Progenitor cell of endocrine pancreas (in vitro differentiated cells): ENCODE measurements at places on chromosomes 12 and 14. TPM values are rescaled to one million over a fixed set of nuclear protein-coding genes. Genes with fewer than 3 reads are reported as not detected.

DNA sequence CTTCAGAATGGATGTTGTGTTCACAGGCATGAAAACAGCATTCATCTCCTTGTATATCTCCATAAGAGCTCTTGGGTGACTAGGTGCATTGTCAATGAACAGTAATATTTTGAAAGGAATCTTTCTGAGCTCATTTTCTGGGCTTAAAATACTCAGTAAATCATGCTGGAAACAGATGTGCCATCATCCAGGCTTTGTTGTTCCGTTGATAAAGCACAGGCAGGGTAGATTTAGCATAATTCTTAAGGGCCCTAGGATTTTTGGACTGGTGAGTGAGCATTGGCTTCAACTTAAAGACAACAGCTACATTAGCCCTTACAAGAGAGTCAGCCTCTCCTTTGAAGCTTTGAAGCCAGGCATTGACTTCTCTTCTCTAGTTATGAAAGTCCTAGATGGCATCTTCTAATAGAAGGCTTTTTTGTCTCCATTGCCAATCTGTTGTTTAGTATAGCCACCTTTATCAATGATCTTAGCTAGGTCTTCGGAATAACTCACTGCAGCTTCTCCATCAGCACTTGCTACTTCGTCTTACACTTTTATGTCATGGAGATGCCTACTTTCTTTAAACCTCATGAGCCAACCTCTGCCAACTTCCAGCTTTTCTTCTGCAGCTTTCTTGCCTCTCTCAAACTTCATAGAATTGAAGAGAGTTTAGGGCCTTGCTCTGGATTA is 79.6 kb upstream of the PSMA6 start:
- no peaks in the 10 kb centered on the region for H3K27me3 ChIP-seq
- no peak overlapping the region for H3K27ac ChIP-seq
- peaks cover 4% of the 10 kb centered on the region for H3K4me1 ChIP-seq
- H3K36me3 ChIP-seq: peaks cover 1% of the 10 kb centered on the region
- no peak overlapping the region for H3K4me3 ChIP-seq

Gene ANKRD52
- 60.3 and 64.3 TPM in 2 replicates for total RNA-seq

DNA sequence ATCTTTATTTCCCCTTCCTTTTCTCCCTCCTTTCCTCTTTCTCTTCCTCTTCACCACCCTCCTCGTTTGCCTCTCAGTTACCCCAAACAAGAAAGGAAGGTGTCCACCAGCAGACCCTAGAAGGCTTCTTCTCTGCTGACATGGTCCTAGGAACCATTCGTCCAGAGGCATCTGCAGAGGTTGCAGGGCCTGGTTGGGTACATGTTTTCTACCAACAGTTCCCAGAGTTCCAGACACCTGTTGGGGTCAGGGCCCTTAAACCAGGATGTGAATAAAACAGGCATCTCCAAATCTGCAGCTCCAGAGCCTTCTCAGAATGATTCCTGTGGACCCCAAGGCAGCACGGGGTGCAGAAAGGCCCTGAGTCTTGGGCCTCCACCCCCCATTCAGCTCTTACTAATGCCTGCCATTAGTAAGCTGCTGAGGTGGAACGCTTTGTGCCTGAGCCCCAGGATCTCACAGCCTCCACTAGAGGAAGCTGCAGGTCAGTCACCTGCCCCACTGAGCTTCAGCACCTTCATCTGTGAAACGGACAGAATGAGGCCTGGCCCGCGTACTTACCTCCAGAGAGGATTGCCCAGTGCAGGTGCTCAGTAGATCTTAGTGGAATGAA is 130.4 kb downstream of the DICER1 start:
- DNase-seq: no peak
- peaks cover 8% of the 10 kb centered on the region for H3K27me3 ChIP-seq
- peaks cover 2% of the 10 kb centered on the region for H3K36me3 ChIP-seq
- no peaks in the 10 kb centered on the region for H3K4me1 ChIP-seq
- H3K27ac ChIP-seq: no peak overlapping the region
- H3K4me3 ChIP-seq: no peak overlapping the region

Gene LARP4
- total RNA-seq: 58.5 and 64.2 TPM in 2 replicates

Gene UNC119B
- 62.5 and 66.6 TPM in 2 replicates for total RNA-seq

Gene KLRD1
- 0.20 and 0.48 TPM in 2 replicates for total RNA-seq

GRCh38 chr14:101352567-101352966 is 208.7 kb upstream of the DIO3 start:
- H3K27me3 ChIP-seq: peaks cover 3% of the 10 kb centered on the region
- DNase-seq: peak; percentile 1
- H3K36me3 ChIP-seq: peaks cover 2% of the 10 kb centered on the region
- no peak overlapping the region for H3K4me3 ChIP-seq
- H3K4me1 ChIP-seq: no peaks in the 10 kb centered on the region

DNA sequence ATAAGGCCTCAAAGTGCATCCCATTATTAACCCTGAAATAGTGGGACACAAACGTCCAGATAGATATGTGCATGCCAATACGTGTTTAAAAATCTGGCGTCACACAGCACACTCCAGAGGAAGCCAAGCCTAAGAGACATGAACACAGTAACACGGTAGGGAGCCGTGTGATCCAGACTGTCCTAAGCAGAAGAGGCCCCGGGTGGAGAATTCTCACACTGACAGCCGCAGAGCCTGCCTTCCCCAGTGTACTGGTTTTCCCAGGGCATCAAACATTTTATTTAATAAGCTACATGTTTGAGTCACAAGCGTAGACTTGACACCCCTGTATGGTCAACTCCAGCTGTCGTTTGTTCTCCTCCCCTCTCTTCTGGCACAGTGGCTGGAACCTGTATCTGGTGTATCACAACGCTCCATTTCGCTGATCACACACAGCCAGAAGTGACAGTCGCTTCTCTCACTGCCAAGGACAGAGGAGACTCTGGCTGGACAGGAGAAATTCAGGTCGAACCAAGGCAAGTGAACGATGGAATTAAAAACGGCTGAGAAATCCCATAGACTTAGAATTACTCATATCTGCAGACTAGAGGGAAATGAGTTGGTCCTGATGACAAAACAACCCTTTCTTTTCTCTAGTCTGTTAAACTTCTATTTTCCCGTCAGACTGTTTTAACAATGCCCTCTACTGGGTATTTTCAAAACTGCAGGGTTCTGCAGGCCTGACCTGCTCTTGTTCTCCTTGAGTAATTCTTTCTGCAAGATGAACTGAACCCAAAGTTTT is 359.9 kb downstream of the RGS6 start:
- H3K27ac ChIP-seq: no peak overlapping the region
- DNase-seq: peak; percentile 16
- H3K4me1 ChIP-seq: peaks cover 20% of the 10 kb centered on the region

- H3K27me3 ChIP-seq: no peaks in the 10 kb centered on the region
- peaks cover 4% of the 10 kb centered on the region for H3K36me3 ChIP-seq
- DNase-seq: no peak
Measured at GRCh38 chr12:103769240-103769945, 71.6 kb downstream of the NT5DC3 start.

Gene TMEM253
- 1.1 and 1.4 TPM in 2 replicates for total RNA-seq

- H3K36me3 ChIP-seq: no peaks in the 10 kb centered on the region
- no peak overlapping the region for H3K27ac ChIP-seq
- no peak for DNase-seq
- no peak overlapping the region for H3K4me3 ChIP-seq
Measured at GRCh38 chr12:39490500-39491282, 47.8 kb upstream of the KIF21A start.

Gene RBP5
- total RNA-seq: 5.8 and 7.6 TPM in 2 replicates

Gene DPY19L2
- 18.7 and 19.7 TPM in 2 replicates for total RNA-seq

Gene CDKN3
- total RNA-seq: 20.2 and 20.5 TPM in 2 replicates

DNA sequence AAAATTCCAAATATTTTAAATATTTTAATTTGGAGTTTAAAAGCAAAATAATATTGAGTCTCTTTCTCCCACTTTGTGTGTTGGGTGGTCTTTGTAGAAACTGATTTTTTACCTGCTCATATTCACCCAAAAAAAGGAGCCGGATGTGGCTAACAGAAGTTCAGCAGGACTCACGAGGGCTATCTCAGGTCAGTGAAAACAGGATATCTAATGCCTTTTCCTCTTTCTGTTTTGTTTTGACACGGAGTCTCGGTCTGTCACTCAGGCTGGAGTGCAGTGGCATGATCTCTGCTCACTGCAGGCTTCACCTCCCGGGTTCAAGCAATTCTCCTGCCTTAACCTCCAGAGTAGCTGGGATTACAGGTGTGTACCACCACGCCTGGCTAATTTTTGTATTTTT is 30.8 kb downstream of the COA8 start:
- no peak overlapping the region for H3K27ac ChIP-seq
- DNase-seq: no peak
- no peak overlapping the region for H3K4me3 ChIP-seq
- H3K27me3 ChIP-seq: no peaks in the 10 kb centered on the region

- peaks cover 4% of the 10 kb centered on the region for H3K4me1 ChIP-seq
- DNase-seq: no peak
- no peaks in the 10 kb centered on the region for H3K27me3 ChIP-seq
- H3K36me3 ChIP-seq: peaks cover 11% of the 10 kb centered on the region
- no peak overlapping the region for H3K27ac ChIP-seq
Measured at GRCh38 chr12:42163913-42164312, 19.2 kb upstream of the GXYLT1 start.

- H3K4me1 ChIP-seq: no peaks in the 10 kb centered on the region
- peaks cover 3% of the 10 kb centered on the region for H3K27me3 ChIP-seq
- H3K4me3 ChIP-seq: no peak overlapping the region
- no peaks in the 10 kb centered on the region for H3K36me3 ChIP-seq
Measured at GRCh38 chr12:115771065-115771464, 506.4 kb downstream of the MED13L start.

DNA sequence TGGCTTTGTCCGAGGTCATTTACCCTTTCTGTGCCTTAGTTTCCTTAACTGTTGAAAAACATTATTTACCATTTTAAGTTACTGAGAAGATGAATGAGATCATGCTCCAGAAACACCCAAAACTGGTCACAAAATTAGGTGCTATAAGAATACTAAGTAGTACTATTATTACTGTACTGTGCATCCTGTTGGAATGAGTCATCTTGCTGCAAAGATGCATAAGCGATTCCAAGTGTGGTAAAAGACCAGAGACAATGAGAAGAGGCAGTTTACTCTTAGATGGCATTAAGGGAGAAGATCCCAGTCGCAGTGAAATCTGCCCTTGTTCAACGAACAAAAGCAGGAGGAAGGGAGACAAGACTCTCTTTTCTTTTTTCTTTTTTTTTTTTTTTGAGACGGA is 4.2 kb upstream of the PLEKHA5 start:
- DNase-seq: no peak
- H3K36me3 ChIP-seq: peaks cover 16% of the 10 kb centered on the region
- no peak overlapping the region for H3K4me3 ChIP-seq
- peaks cover 6% of the 10 kb centered on the region for H3K4me1 ChIP-seq

DNA sequence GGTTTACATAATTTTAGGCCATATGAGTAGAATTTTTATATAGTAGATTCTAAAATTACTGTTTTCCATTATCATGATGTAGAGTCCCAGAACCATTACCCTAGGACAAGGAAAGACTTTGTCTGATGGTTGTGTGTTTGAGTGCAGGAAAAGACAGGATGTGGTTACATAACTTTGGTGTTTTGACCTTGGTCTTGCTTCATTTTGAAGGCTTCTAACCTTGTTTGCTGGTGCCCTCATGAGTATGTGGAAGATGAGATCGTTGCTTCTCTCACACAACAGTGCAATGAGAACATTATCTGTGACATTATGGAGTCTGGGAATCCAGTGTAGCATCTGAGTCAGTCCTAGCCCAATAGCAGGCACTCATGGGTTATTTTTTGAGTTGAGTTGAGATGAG is 106.2 kb downstream of the IGF1 start:
- no peaks in the 10 kb centered on the region for H3K36me3 ChIP-seq
- peaks cover 4% of the 10 kb centered on the region for H3K27me3 ChIP-seq
- no peak overlapping the region for H3K27ac ChIP-seq

Gene SDSL
- 14.0 and 17.2 TPM in 2 replicates for total RNA-seq

GRCh38 chr12:101799774-101800173 is 31.0 kb downstream of the GNPTAB start:
- H3K36me3 ChIP-seq: no peaks in the 10 kb centered on the region
- DNase-seq: no peak
- peaks cover 2% of the 10 kb centered on the region for H3K4me1 ChIP-seq
- no peaks in the 10 kb centered on the region for H3K27me3 ChIP-seq

Gene MMP14
- 198 and 209 TPM in 2 replicates for total RNA-seq
